ENCODE measurements at places on chromosomes 13 and 19.
A peak's percentile ranks its signal among the peaks of the same experiment; 100 is the strongest.

DNA sequence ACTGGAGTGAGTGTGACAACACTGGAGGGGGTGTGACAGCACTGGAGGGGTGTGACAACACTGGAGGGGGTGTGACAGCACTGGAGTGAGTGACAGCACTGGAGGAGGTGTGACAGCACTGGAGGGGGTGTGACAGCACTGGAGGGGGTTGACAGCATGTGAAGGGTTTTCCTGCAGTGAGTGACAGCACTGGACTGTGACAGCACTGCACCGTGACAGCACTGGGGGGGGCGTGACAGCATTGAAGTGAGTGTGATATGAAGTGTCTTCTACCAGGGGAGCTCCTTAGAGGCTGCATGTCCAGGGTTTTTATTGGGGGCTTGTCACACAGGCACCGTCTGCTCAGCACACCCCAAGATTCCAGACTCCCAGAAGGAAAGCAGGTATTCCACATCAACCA is 274.8 kb downstream of the TEX29 start:
- DNase-seq, result no peak

DNA sequence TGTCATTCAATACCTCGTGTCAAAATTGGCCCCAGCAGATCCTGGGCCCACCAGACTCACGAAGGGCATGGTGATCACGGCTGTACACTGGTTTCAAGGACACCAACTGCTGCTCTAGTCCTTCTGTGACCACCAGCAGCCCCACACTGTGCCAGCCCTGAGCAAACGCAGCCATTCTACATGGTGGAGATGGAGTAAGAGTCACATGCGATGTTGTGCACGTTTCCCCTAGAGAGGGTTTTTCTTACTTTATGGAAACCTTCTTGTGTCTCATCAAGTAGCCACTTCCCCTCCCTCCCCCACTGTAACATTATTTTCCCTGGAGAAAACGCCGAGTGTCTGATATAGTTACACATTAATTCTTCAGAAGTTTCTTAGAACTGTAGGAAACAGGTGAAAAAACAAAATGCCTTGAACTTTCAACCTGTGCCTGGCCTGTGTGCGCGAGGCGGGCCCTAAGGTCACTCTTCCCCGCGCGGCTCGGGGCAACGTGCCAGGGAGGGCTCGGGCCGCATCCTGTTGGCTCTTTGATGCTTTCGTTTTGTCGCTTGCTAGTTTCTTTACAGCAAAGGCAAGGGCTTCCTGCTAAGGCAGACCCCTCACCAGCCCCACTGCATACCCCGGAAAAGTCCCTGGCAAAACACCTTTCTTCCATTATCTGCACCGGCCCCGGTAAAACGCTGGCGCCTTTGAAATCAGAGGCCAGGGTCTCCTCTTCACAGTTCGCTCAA is 44.6 kb downstream of the GGACT start:
- peak; percentile 17 for DNase-seq

DNA sequence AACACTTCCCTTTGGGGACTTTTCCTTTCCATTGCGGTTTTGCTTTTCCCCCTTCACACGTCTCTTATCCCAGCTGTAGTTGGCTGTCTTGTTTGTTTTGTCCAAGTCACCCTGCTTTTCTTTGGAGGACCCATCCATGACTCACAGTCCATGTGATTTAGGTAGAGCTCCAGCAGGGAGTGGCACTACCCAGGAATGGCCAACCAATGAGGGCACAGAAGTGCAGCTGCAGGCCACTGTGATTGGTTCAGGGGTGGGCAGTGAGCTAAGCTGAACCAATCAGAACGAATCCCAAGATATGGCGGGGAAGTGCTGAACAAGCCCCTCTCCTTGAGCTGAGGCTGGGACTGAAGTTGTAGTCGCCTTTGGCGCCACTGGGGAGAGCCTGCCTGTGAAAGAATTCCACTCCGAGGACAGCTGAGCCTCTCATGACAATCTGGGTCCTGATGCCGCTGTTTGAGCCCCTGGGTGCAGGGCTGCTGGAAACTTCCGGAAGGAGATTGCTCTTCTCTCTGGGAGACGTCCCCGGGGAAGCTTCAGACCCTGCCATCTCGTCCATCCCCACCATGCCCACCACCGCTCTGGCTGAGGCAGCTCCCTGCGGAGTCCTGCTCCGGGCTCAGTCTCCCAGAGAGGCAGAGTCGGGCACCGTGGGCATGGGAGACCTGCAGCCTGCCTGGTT is 62.9 kb upstream of the URI1 start:
- DNase-seq, result peak; percentile 35

DNA sequence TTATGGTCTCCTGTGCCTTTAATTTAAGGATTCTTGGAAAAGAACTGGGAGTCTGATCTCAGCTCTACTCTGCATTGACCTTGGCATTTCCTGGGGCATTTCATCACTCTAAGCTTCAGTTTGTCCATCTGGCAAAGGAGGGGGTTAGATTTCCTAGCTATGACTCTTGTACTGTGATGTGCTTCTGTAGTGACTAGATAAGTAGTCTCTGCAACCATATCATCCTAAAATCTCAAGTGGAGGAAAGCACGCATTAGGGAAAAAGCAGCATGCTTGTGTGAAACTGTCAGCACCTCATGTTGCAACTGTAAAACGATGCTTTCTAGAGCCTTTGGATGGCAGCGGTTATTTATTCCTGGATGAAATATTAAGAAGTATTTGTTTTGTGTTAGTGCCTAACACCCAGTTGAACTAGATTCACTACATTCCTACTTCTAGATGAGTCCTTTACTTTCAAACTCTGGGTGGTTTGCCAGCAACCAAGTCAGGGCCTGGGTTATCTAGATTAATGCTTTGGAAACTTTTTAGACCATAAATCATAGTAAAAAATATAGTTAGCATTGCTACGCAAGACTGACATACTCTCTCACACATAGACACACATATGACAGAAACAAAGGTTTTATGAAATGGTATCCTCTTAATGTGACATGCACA is 6.8 kb downstream of the WDFY2 start:
- peak; percentile 92 for DNase-seq

GRCh38 chr13:83940742-83941141 is 58.5 kb upstream of the SLITRK1 start:
- peak; percentile 12 for DNase-seq

DNA sequence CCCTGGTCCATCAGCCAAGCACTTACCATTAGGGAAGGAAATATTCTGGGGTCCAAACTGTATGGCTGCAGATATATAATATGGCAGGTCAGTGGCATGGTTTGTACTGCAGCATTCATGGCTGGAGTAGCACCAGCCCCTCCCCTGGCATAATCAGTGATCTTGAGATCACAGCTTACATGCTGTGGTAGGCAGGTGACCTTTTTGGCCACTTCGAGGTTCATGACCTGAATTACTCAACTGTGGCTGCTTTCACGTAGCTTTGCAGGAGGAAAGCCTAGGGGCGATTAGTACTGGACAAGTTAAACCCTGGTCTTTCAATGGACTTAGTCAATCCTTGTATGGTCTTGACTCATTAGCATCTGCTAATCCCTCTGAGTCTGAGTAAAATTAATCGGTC is 169.8 kb downstream of the SPRY2 start:
- DNase-seq, result no peak

- no peak for DNase-seq
Measured at GRCh38 chr19:32195706-32196610, 149.5 kb upstream of the ZNF507 start.

DNA sequence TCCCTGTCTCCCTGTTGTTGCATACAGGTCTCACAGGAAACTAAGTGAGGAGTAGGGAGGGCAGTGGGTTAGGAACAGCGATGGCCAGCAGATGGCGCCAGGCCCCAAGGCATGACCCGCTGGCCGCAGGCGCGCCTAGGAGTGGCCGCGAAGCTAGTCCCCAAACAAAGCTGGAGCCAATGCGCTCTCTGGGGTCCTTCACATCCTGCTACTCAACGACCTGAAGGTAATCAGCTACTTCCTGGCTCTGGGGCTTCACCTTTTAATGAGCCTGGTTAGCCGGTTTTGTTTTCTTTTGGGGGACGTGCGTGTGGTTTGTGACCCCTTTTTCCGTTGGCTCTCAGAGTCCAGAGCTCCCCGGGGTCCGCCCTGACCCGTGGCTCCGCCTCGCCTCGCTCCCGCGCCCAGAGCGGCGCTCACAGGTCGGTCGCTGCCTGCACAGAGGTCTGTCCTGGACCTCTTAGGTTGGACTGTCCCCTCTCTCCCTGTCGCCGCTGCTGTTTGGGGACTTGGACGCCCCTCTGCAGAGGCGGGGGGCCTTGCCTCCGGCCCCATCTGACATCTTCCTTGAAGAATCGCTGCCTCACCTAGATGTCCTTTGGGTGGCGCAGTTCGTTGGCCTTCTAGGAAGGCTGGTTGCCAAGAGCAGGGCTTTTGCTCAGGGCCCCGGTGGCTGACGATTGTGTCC is 62.2 kb upstream of the GTF3A start:
- peak; percentile 71 for DNase-seq

GRCh38 chr13:33875618-33876401 is 57.9 kb downstream of the RFC3 start:
- no peak for DNase-seq

DNA sequence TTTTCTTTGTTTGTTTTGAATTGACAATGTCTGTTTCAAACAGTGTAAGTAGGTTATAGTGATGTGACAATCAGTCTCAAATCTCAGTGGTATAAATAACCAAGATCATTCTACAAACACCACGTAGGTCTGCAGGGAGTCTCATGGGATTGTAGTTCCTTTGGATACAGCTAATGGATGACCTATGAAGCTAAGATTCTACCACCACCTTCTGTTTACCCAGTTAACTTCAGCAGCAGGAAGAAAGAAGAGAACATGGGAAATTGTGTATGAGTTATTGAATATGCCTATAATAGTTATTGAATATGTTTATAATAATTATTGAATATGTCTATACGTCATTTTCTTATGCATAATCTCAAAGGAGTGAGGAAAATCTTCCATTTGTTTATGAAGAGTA is 63.9 kb upstream of the SLITRK5 start:
- DNase-seq, result no peak

Data from iris pigment epithelial cell (primary cell).